NCI-H1436 (cell line): ENCODE measurements at places on chromosomes 1 and 21.

DNA sequence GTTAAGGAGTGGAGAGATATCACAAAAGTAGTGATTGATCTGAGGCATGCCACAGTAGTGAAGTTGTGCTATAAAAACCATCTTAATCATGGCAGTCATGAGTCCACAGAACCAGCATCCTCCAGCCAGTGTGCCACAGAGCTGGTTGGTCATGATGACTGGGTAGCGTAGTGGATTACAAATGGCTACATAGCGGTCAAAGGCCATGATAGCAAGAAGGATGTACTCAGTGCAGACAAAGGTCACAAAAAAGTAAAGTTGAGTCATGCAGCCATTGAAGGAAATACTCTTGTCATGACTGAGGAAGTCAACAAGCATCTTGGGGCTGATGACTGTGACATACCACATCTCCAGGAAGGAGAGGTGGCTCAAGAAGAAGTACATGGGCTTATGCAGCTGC lies 6.7 kb downstream of the OR6Y1 start:
- no peak for DNase-seq

GRCh38 chr1:14642712-14643111 lies 44.2 kb downstream of the KAZN start:
- DNase-seq = no peak

GRCh38 chr1:48817505-48818114 lies 40.9 kb upstream of the BEND5 start:
- DNase-seq = peak; percentile 24

DNA sequence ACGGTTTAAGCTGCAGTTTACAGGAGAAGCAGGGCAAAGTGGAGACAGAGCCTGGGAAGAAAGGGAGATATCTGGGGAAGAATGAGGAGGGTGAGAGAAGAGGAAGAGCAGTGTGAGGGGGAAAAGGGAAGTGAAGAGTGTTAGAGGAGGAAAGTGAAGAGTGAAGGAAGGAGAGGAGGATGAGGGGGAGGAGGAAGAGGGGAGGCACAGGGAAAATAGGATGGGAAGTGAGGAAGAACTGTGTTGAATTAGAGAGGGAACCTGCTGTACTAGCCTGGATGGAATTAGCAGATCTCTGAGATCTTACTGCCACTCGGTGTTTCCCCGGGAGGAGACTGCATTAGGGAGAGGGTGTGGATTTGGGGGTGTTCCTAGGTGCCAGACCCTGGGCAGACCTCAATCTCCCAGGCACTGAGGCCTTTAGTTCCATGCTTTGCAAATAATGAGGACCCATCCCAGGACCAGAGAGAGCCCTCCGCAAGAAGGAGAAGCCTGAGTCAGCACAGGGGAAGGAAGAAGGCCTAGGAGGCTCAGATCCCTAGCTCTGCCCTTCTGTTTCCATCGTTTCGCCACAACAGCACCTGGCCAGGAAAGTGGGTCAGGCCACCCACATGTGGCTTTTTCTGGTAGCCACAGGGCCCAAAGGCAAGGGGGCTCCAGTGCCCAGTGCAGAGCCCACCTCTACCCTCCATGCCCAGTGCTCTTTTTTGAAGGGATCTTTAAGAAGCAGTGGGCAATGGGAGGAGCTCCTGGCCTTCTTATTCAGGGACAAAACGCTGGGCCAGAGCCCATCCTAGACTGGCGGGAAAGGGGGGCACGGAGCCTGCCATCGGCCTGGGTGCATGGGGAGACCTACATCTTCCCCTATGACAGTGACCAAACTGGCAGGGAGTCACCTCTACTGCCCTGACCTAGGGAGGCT lies 2.0 kb downstream of the LRRN2 start:
- no peak for DNase-seq

GRCh38 chr1:6360517-6361070 lies 33.0 kb downstream of the ACOT7 start:
- DNase-seq = no peak

DNA sequence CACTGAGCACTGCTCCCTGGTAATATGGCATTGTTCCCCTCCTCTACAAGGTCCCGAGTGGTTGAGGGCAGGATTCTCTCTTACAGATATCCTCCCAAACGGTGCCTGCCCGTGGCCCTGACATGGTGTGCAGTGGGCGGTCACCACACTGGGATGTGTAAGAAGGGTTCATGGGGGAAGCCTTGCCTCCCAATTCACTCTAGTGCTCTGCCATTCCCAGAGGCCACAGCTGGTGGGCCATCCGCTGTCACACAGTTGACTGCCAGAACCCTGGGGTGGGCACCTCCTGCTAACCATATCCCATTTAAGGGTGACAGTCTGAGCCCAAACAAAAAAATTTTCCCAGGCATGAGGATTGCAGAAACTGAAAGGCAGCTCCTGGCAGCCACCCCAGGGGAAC lies 9.1 kb downstream of the GJA5 start:
- DNase-seq = no peak

DNA sequence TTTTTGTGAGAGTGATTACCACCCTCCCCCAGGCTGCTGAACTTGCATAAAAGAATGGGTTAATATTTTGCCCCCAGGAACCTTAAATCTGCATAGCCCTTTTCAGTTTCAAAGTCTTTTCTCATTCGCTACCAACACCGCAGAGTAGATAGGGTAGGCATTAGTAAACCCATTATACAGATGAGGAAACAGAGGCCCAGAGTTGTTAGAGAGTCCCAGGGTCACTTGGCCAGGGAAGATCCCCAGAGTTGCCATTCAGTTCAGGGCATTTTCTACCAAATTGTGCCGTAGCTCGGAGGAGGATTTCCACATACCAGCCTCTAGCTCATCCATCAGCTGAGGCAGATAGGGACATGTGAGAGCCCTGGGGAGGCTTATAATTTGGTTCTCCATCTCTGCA lies 40.5 kb downstream of the NEK2 start:
- DNase-seq = no peak

DNA sequence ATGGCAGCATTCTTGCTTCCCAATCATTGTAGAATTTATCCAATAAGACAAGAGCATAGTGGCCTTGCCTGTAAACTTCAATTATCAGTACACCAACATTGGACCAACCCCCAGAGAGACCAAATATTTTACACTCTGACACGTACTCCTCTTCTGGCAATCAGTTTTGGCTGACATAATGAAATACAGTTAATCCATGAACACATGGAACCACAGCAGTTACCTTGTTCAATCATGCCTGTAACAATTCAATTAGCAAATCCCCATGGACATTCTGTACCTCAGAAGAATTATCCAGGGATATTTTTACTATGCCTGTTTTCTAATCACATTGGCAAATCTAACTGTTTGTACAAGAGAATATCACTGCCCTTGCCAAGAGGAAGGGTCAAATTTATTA lies 2162.0 kb downstream of the MRPL39 start:
- peak; percentile 50 for DNase-seq

DNA sequence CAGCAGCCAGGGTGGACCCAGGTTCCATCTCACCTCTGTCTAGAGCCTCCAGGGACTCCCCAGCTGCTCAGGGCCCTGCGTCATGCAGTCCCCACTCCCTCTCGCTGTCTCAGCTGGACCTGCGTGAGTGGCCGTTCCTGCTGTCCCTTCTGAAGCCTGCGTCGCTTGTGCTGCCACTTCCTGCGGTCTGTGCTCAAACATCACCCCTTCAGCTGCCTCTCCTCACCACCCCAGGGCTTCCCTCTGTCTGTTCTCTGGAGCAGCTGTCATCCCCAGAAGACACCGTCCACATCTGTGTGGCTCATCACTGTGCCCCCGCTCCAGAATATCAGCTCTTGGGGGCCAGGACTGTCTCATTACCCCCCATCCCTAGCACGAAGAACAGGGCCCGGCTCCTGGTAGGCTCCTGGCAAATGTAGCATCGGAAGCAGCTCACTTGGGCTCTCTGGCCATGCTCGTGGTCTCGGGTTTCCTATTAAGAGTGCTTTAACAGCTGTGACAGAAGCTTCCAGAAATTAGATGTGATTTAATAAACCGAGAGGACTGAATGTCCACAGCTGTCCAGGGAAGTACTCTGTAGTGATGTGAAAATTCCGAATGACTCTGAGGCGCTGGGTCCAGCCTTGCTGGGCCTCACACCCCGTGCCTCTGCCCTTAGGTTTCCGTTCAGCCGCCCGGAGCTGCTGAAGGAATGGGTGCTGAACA lies 3.3 kb downstream of the THAP3 start:
- DNase-seq = no peak

GRCh38 chr1:203349773-203350524 lies 973 bp downstream of the FMOD start:
- DNase-seq = no peak

DNA sequence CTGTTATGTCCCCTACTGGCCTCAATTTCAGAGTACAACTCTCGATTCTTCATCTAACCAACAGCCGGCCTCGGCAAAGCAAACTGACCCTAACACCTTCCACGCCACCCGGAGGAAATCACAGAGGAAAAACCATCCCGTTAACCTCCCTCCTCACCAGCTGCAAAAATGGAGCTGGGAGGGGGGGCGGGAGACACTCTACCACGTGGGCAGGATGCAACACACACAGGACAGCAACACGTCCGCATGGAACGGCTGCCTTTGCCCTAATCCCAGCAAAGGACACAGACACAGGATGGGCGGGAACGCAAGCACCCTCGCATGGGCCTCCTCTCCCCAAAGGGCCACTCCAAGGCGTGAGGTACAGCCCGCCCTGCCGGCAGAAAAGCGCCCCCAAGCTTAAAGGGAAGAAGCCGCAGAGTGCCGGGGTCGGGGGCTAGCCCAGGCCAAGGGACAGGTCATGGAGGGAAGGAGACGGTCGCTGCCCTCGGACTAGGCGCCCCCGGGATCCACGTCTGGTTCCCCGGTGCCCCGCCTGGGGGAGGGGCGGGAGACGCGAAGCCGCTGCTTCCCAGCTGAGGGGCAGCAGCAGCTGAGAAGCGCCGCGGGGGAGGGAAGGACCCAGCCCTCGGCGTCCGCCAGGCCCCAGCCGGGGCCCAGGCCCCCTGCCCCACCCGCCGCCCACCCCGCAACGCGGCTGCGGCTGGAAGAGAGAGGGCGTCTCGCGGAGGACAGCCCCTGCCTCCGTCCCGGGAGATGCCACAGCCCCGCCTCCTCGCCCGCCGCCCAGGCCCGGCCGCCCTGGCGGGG lies 590 bp downstream of the FOXJ3 start:
- peak; percentile 22 for DNase-seq

GRCh38 chr21:43348170-43348766 lies 78.7 kb downstream of the SIK1 start:
- DNase-seq = no peak

GRCh38 chr1:243388276-243388675 lies 132.4 kb downstream of the SDCCAG8 start:
- no peak for DNase-seq

- no peak for DNase-seq
Observed at GRCh38 chr1:72946903-72947499, 664.7 kb upstream of the NEGR1 start.

- DNase-seq = no peak
Observed at GRCh38 chr1:113830039-113830438, 17.8 kb upstream of the RSBN1 start.

GRCh38 chr1:201591981-201592380 lies 53.1 kb downstream of the NAV1 start:
- no peak for DNase-seq

- no peak for DNase-seq
Observed at GRCh38 chr1:229717786-229718576, 91.9 kb downstream of the URB2 start.

- DNase-seq = no peak
Observed at GRCh38 chr1:169809370-169810095, 14.8 kb upstream of the METTL18 start.
